Natural killer cell (primary cell): ENCODE measurements at places on chromosomes 2 and 18. TPM values are rescaled to one million over a fixed set of nuclear protein-coding genes. Genes with fewer than 3 reads are reported as not detected.

DNA sequence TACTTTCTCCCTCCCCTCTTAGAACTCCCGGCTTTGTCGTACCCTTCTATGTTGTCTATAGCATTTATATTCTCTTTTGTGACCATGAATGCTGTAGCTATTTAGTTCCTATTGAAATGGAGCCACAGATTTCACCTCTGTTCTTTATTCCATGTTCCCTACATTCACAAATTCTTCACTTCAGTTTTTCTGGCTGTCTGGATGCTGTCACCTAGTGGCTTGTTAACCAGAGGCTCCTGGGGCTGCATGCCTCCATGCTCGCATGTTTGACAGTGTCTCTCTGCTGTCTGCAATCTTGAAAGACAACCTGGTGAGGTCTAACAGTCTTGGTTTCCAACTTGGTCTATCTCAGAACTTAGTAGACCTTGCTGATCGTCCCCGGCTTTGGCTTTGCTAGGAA lies 48.2 kb downstream of the CFAP221 start:
- DNase-seq, result no peak

DNA sequence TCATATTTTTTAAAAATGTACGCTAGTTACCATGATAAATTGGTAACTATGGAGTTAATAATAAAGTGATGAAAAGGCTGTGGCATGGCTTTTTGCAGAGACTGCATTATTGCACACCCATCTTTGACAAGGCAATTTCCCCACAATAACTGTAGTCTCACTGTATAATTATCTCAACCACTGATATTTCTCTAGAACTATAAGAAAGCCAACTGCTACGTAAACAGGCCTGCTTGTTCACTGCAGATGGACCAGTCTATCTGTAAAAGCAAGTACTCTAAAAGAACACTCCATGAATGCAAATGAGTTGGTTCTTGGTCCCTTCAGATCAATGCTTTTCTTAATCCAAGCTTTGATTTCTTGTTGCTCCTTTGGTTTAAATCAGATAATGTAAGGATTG lies 218.7 kb downstream of the RBM43 start:
- no peak for DNase-seq

Gene PKDCC
- not detected for total RNA-seq

Gene CRYGD
- total RNA-seq, result not detected

Gene MRPL53
- 42.4 TPM for total RNA-seq

Gene ITGB6
- not detected for total RNA-seq

GRCh38 chr2:177282787-177283572 lies 18.5 kb upstream of the NFE2L2 start:
- DNase-seq, result no peak

DNA sequence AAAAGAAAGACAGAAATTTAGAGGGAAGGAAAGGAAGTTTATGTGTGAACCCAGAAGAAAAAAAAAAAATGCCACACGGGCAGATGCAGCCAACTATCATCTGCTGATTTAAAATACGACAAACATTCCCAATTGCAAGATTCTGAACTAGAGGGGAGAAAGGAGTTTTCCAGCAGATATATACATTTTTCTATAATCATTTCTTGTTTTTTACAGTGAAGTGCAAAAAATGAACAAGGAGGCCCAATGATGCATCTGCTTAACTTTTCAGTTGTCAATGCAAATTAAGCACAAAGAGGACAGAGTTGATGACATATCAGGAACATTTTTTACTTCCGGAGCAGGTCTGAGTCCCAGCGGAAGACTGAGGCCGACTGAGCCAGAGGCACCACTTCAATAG lies 144.7 kb downstream of the MYCN start:
- no peak for DNase-seq

GRCh38 chr2:105379741-105380186 lies 19.1 kb downstream of the FHL2 start:
- DNase-seq, result no peak

DNA sequence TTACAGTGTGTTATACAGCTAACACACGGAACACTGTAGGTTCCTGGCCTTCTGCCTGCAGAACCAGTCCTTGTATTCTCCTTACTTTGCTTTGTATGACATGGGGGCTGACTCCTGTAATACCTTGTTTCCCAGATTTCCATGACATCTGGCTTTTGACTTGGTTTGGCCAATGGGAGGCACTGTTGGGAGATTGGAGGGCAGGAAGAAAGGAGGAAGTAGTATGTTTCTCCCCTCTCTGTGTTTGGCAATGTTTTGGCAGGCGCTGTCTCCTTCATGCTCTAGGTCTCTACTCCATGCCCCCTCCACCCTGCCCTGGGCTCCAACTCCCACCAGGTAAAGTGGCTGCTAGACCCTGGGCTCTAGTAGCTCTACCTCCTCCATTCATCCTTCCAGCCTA lies 331.1 kb upstream of the SLC14A2 start:
- DNase-seq, result no peak

Gene EDAR
- 0.11 TPM for total RNA-seq

DNA sequence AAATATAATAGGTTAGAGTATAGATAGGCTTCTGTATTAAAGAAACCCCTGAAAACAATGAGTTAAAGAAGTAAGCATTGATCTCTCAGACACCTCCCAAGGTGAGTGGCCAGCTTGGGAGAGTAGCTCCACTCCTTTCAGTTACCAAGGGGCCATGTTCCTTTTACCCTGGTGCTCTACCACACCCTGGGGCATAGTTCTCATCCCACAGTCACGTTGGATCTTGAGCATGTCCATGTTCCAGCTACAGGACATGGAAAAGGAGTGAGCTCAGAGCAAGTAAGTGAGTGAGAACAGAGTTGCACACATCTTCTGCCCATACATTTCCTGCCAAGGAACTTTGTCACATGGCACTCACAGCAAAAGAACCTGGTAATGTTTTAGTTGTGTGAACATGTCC lies 325.9 kb upstream of the SLC39A10 start:
- DNase-seq, result no peak

GRCh38 chr2:192267484-192267883 lies 72.8 kb upstream of the TMEFF2 start:
- no peak for DNase-seq

Gene ZBTB7C
- total RNA-seq, result 0.07 TPM

DNA sequence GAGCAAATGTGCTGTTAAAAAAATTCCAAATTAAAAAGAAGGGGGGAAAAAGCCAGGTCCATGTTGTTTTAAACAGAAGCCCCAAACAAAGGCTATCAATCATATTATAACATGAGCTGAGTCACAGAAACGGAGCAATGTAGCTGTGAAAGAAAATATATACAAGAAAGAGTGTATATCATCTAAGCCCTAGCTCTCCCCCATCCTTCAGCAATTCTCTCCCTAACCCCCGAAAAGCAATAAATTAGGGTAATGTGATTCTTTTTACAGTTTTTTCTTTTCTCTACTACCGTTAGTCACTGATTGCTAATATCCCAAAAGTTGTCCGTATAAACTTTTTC lies 25.3 kb downstream of the FEZ2 start:
- DNase-seq, result no peak

- no peak for DNase-seq
Observed at GRCh38 chr18:433298-433697, 67.2 kb downstream of the COLEC12 start.

DNA sequence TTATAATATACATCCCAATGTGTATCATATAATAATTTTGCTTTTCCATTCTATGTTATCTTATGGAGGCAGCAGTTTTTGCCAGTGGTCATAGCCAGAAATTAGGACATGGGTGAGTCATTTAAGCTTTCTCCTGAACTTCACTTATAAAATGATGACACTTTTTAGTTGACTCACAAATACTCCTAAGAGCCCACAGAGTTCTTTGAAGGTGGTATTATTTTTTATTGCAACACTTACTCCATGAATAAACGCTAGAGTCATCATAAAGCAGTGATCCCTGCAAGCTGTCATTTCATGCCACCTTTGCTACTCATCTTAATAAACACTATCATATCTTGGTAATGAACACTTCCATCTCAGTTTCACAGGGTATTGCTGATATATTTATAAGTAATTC lies 69.9 kb upstream of the MAPRE2 start:
- DNase-seq, result no peak

Gene BOLL
- not detected for total RNA-seq

DNA sequence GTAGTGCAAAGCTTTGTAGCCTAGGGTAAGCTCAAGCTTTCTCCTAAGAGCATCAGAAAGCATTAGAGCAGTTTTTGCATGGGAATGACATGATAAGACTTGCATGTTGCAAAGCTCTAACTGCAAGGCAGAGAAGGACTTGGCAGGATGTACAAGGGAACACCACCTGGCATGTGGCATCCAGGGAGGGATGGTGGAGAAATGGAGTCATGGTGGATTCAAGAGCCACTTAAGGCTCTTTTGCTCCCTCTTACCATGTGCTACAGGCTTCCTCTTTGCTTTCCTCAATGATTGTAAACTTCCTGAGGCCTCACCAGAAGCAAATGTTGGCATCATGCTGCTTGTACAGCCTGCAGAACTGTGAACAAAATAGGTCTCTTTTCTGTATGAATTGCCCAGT lies 266.0 kb downstream of the GLI2 start:
- DNase-seq, result no peak

- DNase-seq, result no peak
Observed at GRCh38 chr2:48202863-48203642, 296.8 kb upstream of the FBXO11 start.

- DNase-seq, result no peak
Observed at GRCh38 chr2:61045999-61046398, 19.7 kb upstream of the SANBR start.

DNA sequence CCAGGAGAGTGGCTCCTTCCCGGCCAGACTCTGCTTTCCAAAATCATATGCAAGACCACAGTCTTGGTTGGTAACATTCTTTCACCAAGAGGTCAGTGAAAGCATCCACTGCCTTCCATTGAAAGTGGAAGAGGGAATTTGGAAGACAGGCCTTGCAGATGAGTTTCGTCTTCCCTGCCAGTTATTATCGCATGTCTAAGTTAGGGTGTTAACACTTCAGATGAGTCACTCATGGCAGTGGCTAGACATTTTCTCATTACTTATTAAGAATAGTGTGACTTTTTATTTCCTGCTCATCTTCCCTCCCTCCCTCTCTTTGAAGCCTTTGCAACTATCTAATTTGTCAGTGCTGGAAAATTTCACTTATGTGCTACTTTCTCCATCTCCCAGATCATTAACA lies 102.9 kb upstream of the EPB41L3 start:
- DNase-seq, result no peak

DNA sequence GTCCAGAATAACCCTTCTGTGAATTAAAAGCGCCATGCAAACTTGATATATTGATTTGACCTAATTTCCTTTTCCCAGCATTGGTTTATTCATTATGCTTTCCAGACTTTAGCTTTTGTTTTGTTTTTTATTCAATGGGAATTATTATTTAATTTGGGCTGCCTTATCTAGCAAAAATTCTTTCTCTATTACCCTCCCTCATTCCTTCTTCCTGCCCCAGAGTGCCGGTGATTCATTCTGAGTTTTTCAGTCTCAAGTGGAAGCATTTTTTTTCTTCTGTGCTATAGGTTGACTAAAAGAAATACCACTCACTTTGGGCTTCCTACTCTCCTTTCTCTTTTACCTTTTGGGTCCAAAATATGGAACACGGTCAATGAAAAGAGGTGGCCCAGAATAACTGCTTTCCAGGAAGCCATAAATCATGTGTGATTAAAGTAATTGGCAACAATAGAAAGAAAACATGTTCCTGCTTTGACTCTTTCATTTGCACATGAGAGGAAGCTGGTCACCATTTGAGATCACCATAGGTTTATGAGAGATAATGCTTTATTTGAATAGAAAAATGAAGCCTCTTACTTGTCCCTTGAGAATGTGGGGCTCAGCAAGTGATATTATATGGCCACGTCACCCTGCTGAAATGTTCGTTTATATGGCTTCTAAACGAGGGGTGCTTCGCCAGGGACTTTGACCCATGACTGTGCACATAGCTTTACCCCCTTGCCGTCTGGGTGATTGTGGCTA lies 422.8 kb upstream of the ZEB2 start:
- no peak for DNase-seq

Gene MAPK4
- not detected for total RNA-seq

DNA sequence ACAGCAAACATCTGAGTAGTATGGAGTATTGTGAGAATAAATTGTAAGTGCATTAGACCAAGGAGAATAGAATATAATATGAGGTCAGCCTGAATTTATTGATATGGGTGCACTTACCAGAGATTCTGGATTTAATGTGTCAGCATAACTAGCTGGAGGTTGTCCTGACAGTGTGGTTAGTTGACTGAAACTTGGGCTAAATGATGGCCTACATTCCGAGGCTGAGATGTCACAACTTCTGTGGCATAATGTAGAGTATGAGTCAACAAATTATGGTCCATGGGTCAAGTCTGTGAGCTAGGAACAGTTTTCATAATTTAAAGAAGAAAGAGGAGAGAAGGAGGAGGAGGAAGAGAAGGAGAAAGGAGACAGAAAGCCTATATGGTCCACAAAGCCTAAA lies 127.6 kb downstream of the QPCT start:
- DNase-seq, result no peak

DNA sequence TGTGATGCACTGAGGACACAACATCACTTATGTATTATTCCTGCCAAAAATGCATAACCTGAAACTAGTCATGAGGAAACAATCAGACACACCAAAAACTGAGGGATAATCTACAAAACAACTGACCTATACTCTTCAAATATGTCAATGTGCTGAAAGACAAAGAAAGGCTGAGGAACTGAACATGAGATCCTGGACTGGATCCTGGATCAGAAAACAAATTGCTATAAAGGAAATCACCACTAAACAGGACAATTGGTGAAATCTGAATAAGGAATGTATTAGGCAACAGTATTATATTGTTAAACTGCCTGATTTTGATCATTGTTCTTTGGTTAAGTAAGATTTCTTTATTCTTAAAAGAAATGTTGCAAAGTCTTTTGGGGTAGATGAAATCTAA lies 28.8 kb downstream of the CUL3 start:
- DNase-seq, result no peak

- DNase-seq, result no peak
Observed at GRCh38 chr2:177403838-177404237, 11.3 kb downstream of the AGPS start.

Gene SERPINB5
- not detected for total RNA-seq

- DNase-seq, result no peak
Observed at GRCh38 chr2:88165332-88166003, 4.7 kb upstream of the THNSL2 start.

Gene KCNG3
- not detected for total RNA-seq

Gene ESPNL
- not detected for total RNA-seq

GRCh38 chr18:79519751-79520477 lies 124.2 kb downstream of the NFATC1 start:
- DNase-seq, result peak; percentile 58

Gene EPHA4
- total RNA-seq, result 27.2 TPM

GRCh38 chr2:129723277-129724020 lies 256.0 kb upstream of the RAB6C start:
- DNase-seq, result no peak

Gene PAIP2B
- 3.2 TPM for total RNA-seq
